Caki2 (cell line): ENCODE measurements at places on chromosomes 6 and 20. TPM values are rescaled to one million over a fixed set of nuclear protein-coding genes. Genes with fewer than 3 reads are reported as not detected.

- DNase-seq: no peak
These were observed 72.4 kb downstream of the TOX2 start for GRCh38 chr20:43987018-43987417.

- no peak for DNase-seq
These were observed 151.2 kb upstream of the TAB2 start for GRCh38 chr6:149166336-149166735.

- no peak for DNase-seq
These were observed 88.2 kb downstream of the NOL4L start for GRCh38 chr20:32496811-32497533.

GRCh38 chr20:64219202-64219601, 36.3 kb upstream of the PCMTD2 start:
- DNase-seq: no peak

DNA sequence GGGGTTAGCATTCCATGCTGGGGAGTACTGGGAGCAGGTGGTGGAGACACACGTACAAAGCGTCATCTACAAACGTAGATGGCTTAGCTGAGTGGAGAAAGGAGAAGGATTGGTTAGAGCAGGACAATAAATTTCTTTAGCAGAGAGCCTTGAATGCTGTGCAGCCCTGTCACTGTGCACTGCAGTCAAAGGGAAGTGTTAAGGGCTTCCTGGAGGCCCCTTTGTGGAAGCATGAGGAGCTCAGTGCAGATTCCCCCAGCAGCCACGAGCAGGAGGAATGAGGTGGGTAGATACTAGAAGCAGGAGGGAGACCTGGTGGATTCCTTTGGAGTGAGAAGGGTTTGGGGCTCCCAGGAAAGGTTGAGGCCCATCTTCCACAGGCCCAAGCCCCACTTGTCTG, 6.1 kb upstream of the TREML4 start:
- no peak for DNase-seq

GRCh38 chr6:63904650-63905248, 269.1 kb downstream of the PHF3 start:
- no peak for DNase-seq

GRCh38 chr6:121492536-121492935, 57.1 kb downstream of the GJA1 start:
- DNase-seq: no peak

GRCh38 chr20:58416835-58417234, 27.8 kb downstream of the VAPB start:
- DNase-seq: no peak

DNA sequence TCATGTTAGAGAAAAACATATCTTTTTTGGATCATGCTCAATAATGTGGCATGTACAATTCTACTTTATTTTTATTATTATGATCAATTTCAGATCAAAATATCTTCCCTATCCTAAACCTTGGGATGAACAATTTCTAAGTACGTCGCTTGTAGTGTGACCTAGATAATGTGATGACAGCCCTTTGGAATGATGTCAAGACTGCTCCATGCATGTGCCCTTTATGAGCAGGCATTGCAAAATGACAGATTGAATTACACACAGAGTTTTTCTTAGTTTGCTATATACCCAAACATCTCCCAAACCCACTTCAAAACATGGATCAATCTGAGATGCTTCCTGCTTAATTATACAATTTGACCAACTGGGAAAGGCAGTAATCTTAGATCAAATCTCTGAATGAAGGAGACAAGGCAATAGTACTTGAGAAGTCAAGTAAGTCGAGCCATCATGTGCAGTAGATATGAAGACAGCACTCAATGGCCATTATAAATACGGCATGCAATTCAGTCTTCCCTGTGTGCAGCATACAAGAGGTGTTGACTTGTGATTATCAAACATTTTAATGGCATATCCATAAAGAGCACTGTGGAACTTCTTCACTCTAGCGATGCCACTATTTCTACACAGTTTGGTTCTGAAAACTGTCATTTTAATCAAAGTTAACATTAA, 294.8 kb downstream of the RNF144B start:
- DNase-seq: no peak

DNA sequence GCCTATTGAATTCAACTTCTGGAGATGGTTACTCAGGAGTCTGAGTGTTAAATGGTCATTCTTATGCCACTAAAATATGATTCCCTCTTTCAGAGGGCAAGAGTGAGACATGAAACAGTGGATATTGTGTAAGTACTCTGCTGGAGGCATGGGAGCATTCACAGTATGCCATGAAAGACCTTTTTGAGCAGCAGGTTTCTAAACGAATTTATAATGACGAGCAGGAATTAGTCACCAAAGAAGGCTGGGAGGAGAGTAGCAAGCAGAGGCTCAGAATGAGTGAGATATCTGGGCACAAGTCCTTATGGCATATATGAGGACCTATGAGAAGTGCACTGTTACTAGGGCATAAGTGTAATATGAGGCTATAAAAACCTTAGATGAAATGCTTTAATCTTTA, 10.9 kb upstream of the MYB start:
- DNase-seq: no peak

DNA sequence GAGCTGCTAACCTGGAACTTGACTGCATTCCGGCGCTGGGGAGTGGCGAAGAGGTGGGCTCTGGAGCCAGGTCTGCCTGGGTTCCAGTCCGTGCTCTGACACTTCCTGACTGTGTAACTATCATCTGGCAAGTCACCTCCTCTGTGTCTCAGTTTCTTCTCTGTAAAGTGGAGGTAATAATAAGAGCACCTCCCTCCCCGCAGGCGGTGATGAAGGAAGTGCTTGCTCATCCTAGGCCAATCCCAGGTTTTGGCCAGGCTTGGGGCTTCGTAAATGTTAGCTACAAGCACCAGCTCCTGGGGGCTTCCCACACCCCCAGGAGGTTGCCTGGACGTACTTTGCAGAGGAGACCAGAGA, 32.8 kb downstream of the SNAI1 start:
- DNase-seq: no peak

DNA sequence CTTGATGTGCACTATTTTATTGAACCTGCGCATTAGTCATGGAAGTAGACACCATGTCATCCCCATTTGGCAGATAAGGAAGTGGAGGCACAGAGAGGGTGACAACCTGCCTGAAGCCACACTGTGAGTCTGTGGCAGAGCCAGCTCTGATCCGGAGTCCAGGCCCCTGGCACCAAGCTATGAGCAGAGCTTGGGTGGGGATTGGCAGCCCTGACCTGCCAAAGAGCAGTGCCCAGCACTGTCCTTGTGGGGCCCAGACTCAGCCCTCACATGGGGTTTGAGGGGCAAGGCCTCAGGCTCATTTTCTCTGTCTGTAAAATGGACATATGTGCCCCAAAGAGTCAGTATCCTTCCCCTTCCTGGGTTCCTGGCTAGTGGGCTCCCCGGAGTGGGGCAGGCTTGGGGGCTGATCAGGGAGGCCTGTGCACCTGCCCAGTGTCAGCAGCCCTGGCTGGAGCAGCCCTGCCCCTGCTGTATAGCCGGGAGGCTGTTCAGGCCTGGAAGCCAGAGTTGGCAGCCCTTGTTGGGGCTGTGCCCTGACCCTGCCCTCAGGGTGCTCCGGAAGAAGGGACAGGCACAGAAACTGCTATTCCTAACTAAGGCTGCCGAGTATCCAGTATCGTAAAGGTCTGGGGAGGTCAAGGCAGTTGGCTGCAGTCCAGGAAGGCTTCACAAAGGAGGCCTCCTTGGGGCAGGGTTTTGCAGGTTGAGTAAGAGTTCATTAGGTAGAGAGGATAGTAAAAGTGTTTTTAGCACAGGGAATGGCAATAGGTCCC, 38.7 kb downstream of the TGM2 start:
- DNase-seq: peak; percentile 92

- DNase-seq: peak; percentile 58
These were observed 42.6 kb upstream of the SUPT3H start for GRCh38 chr6:45420083-45420908.

DNA sequence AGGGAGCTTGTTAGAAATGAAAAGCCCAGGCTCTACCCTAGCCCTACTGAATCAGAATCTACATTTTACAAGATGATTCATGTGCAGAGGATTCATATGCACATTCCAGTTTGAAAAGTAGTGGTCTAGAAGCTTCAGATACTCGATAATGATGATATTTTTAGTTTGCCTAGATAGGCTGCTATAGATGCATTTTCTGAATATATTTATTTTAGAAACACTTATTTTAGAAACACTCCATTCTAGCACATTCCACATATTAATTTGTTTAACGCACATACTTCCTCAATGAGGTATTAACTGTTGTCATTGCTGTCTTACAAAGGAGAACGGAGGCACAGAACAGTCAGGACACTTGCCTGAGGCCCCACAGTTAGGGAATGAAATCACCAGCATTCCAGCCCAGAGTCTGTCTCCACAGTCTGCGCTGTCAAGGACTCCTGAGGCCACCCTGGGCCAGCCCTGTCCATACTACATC, 64.4 kb downstream of the SNAP25 start:
- no peak for DNase-seq

GRCh38 chr6:45759472-45759810, 256.2 kb downstream of the CLIC5 start:
- DNase-seq: no peak

DNA sequence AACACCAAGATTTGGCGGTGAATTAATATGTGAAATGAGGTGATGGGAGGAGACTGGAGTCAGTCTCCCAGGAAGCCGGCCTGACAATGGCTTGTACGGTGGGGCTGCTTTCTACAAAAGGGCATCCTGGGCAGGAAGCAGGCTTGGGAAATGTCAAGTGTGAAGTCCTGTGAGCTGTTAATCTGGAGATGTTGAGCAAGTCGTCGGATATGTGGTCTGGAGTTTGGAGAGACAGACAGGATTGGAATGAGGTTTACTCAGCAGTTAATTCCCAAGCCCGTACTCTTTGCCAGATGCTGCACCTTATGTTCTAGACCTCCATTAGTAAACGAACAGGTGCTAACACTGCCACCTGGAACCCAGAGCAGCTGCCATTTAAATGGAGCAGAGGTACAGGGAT, 107.7 kb upstream of the FOXC1 start:
- no peak for DNase-seq

DNA sequence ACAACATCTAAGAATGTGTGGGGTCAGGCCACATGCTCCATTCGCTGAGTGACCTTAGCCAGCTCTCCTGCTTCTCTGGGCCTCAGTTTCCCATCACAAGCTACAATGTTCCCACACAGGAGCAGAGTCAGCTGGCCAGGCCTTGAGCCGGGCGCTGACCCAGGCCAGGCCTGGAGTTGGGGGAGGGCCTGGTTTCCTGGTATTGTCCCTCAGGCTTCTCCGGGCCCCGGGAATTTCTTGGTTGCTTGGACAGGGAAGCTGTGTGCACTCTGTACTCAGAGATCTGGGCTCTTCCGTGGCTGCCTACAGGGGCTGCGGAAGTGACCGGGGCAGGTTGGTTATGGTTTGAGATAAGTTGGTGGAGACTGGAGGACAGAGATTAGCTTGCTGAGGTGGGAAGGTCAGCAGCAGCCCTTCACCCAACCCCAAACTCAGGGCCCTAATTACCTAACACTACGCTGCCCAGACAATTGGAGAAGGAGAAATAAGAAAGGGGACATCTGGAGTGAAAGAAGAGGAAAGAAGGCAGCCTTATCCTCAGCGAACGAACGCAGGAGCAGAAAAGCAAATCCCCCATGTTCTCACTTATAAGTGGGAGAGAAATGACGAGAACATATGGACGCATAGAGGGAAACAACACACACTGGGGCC, 6.2 kb downstream of the TGM2 start:
- no peak for DNase-seq

GRCh38 chr6:53987522-53987888, 123.7 kb upstream of the MLIP start:
- DNase-seq: no peak

GRCh38 chr20:23637282-23638221, at the start of gene CST3:
Gene CST3, minus strand, starts transcription at chr20:23637955. Its CDS starts 93 bp downstream, at chr20:23637862.
- DNase-seq: peak; percentile 77

DNA sequence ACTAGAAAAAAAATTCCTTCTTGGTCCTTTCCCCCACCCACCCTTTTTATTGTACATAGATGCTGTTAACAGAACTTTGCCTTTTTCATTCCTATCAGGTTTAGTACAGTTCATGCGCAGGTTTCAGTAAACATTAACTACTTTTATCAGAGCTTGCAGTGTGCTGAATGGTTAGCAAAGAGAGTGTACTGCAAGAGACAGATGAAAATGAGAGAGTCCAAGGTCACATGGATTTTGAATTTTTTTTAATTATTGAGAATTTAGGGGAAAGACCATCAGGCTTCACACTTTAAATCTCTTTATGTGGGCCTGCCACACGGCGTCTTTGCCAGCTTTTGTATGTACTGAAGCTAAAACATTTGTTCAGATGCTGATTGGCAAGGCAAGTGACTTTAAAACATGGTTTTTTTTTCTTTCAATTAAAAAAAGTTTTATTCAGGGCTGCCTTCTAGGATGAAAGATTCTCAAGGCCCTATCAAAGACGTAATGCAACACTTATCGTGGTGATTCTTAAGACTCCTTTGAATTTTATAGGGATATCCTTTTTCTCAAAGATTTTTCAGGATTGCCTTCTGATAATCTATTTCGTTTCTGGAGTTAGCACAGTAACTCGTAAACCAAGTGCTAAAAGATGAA, 32.2 kb downstream of the RREB1 start:
- DNase-seq: no peak

DNA sequence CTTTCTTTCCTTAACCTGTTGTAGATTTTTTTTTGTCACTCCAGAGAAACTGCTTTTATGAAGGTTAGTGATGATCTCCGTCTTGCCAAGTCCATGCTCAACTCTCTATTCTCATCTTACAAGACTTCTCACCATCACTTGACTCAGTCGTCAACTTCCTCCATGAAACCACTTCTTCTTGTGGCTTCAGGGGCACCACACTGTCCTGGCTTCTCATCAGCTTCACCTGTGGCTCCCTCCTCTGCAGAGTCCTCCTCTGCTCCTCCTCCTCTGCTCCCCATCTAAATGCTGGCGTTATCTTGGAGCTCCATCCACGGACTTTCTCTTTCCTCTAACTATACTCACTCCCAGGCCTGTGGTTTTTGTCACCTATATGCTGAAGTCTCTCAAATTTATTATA, 187.5 kb downstream of the BACH2 start:
- DNase-seq: no peak

GRCh38 chr20:33947709-33948295, 45.9 kb upstream of the RALY start:
- DNase-seq: peak; percentile 40

DNA sequence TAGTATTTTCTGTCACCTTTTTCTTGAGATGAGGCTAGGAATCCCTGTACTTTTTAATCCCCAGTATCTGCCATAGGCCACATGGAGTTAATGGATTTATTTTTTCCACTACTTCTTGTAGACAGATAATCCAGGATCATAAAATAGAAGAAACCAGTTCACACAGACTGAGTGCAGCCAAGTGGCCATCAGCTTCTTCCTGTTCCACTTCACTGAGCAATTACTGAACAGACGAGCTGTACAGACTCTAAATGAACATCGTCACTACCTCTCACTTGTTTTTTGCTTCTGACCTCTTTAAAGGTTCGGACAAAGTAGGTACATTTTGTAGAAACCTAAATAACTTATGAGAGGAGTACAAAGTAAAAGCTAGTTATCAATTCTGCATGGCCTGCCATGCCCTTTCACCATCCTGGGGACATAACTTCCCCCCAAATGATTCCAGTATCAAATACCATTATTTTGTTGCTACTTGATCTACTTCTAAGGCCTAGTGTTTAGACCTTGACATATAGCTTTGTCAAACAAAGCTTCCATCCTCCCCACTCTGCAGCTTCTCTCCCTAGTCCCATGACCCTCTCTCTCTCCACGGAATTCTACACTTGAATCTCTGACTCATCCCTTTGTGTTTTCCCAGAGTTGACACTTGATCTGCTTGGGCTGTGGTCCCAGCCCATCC, 34.4 kb upstream of the ARHGAP18 start:
- DNase-seq: peak; percentile 87

Gene CCR6
- total RNA-seq: 2.1 and 2.3 TPM in 2 replicates

Gene TINAG
- 62.1 and 114 TPM in 2 replicates for total RNA-seq

Gene SRMS
- total RNA-seq: not detected in 2 replicates

Gene GCNT2
- total RNA-seq: 43.9 and 54.9 TPM in 2 replicates

Gene COX4I2
- total RNA-seq: not detected in 2 replicates

Gene C20orf202
- total RNA-seq: not detected in 2 replicates

Gene SLC52A3
- 3.6 and 6.5 TPM in 2 replicates for total RNA-seq

Gene WFDC10B
- total RNA-seq: not detected in 2 replicates
